ENCODE measurements at places on chromosomes 3 and 15.

GRCh38 chr3:124275412-124275811, 283.5 kb upstream of the ROPN1 start:
- DNase-seq, result no peak

- no peak for DNase-seq
These were observed 28.7 kb downstream of the USP8 start for GRCh38 chr15:50452927-50453326.

DNA sequence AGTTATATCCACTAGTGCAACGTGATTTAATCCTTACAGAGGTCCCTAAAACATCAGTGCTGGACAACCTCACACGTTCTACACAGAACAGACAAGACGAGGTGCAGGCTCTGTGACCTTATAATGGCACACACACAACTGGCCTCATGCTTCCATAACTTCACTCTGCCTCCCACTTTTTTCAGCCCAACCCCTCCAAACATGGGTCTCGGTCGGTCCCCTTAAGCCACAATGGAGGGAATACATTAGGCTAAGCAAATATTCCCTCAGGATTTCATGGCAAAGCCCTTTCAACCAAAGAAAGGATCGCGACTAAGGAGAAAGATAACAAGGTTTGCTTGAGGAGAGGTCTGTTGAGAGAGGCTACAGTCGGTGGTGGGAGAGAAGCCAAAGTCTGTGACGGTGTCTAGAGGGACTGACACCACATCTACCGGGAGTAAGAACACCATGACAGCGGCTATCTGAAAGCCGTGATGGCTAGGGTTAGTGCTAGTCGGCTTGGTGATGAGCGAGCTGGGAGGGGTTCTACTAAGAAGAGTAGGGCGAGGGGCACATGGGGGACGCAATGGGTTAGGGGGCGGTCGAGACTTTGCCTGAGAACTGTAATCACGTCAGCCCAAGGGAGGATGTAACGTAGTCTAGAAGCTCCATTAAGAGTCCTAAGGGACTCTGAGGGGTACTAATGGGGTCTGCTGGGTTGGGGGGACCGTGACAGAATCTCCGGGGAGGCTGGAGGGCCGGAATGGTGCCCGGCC, 1.0 kb downstream of the MYO9A start:
- peak; percentile 22 for DNase-seq

GRCh38 chr3:138567403-138567802, 26.7 kb downstream of the CEP70 start:
- no peak for DNase-seq

GRCh38 chr15:68022061-68022460, 32.1 kb upstream of the PIAS1 start:
- no peak for DNase-seq

DNA sequence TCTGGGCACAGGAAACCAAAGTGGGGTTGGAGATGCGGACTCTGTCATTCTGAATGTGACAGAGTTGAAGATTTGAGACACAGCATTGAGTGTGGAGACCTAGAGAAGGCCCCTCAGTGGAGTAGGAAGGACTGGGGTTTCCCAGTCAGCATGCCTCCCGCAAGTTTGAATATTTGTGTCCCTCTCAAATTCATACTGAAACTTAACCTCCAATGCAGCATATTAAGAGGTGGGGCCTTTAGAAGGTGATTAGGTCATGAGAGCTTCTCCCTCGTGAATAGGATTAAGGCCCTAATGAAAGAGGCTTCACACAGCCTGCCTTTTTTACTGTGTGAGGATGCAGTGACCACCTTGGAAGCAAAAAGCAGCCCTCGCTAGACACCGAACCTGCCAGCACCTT, 8.0 kb downstream of the HDDC3 start:
- DNase-seq, result no peak

GRCh38 chr3:33105341-33105948, 8.4 kb upstream of the CRTAP start:
- no peak for DNase-seq

DNA sequence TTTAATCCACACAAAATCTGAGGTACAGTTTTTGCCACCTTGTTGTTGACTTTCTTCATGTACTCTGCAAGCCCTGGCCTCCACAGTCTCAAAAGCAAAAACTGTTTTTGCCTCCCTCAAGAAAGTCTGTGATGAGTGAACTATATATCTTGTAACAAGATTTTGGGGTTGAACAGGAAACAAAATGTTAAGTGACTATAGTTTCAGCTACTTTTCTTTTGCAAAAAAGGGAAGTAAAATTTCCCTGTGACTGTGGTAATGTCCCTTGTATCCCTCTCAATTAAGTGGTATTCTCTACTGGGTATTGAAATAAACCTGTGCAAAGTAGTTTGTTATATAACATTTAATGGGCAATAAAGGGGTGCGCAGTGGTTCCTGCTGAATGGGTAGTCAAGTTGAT, 21.3 kb upstream of the SCAANT1 start:
- DNase-seq, result no peak

- DNase-seq, result no peak
These were observed 59.7 kb downstream of the SEMA3G start for GRCh38 chr3:52385157-52385556.

GRCh38 chr15:84598250-84598649, 2.6 kb upstream of the ZSCAN2 start:
- DNase-seq, result no peak

GRCh38 chr3:108511490-108511889, 1.1 kb upstream of the MYH15 start:
- DNase-seq, result no peak

- no peak for DNase-seq
These were observed 239.0 kb upstream of the NAALADL2 start for GRCh38 chr3:174620138-174620537.

- DNase-seq, result no peak
These were observed 47.4 kb upstream of the LDHAL6B start for GRCh38 chr15:59159210-59159609.

- DNase-seq, result no peak
These were observed 462.3 kb upstream of the SGO1 start for GRCh38 chr3:20648294-20648693.

- DNase-seq, result no peak
These were observed 118.0 kb upstream of the RAD18 start for GRCh38 chr3:9081184-9081818.

GRCh38 chr3:189375532-189375931, 203.8 kb downstream of the TPRG1 start:
- no peak for DNase-seq

- DNase-seq, result no peak
These were observed 98.6 kb upstream of the ABHD17C start for GRCh38 chr15:80596521-80596976.
